ENCODE measurements at places on chromosomes 11 and 22.

GRCh38 chr11:83004746-83005556 is 66.7 kb downstream of the RAB30 start:
- no peak for DNase-seq

DNA sequence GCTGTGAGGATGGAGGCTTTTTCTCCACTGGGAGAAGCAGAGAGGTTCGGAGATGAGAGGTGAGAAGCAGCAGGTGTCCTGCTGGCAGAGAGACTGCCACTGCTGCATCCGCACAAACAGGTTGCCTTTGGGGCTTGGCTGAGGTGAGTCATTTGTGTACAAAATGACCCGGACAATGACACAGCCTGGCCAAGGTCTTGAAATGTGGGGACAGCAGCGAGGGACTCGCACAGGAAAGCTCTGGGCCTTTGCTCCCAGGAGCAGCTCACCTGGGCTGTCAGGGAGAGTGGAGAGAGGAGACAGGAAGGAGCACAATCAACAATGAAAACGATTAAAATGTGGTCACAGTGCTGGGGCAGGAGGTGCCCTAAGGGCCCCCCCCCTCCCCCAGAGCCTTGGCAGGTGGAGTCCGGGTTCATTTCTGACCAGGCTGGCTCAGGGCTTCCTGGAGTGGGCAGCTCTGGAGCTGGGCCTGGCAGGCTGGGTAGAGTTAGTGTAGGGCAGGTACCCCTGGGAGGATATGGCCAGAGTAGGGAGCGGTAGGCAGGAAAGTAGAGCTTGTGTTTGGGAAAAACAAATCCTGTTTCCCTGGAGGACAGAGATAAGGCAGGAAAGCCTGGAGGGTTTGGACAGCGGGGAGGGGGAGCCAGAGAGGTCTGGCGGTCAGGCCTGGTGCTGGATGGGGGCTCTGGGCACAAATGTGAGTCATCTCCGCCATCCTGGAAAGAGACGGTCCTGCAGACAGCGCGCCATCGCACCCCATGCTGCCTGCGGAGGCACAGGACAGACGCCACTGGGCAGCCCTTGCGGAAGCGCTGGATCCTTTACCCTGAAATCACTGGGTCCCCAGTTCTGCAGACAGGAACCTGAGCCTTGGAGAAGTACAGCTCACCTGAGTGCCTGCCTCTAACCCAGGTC is 37.8 kb upstream of the CELSR1 start:
- no peak for DNase-seq

DNA sequence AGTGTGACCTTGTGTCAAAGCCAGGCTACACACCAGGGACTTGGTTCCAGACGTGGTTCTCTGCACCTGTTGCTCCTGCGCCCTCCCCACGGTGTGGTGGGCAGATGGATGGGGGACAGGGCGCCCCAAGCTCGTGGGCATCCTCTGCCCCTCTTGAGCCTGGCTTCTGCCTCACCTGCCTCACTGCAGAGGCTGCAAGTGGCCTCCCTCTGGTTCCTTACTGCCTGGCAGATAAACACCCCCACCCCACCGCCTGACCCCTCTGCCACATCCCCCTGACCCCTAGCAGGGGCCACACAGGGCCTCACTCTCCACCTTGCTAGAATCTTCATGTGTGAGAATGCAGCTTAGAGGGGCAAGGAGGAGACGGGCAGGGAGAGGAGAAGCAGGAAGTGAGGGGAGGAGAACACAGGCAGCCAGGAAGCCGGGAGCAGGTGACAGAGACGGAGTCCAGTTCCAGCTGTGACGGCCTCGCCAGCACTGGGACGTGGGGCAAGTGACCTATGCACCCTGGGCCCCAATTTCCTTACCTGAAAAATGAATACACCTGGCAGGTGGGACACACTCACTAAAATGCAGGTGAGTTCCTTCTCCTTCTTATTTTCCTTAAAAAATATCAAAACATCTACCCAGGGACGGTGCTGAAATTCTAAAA is 178.3 kb downstream of the EFCAB6 start:
- DNase-seq: no peak

DNA sequence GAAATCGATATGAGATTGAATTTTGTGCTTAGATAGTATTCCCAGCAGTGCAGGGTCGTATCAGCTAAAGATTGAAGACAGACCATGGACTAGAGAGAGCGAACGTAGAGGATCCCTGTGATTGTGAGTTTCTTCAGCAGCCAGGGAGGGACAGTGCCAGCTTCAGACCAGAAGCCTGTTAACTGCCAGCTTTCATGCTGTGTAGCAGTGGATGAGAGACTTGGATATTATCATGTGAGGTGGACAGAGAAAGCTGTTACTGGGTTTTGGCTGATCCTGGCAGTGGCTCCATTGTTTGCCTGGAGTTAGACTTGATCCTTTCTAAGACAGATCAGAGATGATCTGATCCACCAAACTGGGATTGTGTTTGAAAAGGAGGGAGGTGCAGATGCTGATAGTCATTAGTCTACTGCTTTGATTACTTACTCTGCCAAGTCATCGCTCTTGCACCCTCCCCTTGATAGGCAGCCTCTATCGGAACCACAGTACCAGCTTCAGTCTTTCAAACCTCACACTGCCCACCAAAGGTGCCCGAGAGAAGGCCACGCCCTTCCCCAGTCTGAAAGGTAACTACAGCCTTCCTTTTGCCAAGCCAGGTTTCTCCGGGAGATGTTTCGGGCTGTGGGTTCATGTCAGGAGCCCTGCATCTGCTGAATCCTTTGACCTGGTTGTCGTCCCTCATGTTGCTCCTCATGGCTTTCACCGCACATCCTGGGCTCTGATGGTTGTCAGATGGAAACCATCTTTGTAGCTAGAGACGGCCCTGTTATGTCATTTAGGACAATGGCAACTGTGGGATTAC is 16.2 kb downstream of the MADD start:
- no peak for DNase-seq

GRCh38 chr11:1545432-1545831 is 26.6 kb downstream of the DUSP8 start:
- no peak for DNase-seq

DNA sequence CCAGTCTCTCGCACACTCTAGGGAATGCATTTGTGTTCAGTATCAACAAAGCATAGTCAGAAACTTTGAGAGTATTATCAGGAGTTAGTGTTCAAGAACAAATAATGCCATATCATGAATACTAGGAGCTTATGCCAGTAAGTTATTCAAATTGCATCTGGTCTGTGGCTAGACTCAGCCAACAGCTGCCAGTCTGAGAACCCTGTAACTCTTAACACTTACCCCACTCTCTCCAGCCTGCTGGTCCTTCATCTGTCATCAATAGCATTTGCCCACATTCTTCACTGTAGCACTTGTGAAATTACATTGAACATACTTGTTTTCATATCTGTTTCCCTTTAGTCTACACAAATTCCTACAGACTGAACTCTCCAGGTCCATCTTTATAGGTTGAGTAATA is 1157.5 kb upstream of the RAG2 start:
- DNase-seq: no peak

GRCh38 chr11:104997288-104997687 is 25.7 kb downstream of the CASP5 start:
- DNase-seq: no peak

- no peak for DNase-seq
Measured at GRCh38 chr11:1691026-1691877, 5.7 kb upstream of the KRTAP5-6 start.

GRCh38 chr11:18853086-18853720 is 61.6 kb upstream of the PTPN5 start:
- no peak for DNase-seq

DNA sequence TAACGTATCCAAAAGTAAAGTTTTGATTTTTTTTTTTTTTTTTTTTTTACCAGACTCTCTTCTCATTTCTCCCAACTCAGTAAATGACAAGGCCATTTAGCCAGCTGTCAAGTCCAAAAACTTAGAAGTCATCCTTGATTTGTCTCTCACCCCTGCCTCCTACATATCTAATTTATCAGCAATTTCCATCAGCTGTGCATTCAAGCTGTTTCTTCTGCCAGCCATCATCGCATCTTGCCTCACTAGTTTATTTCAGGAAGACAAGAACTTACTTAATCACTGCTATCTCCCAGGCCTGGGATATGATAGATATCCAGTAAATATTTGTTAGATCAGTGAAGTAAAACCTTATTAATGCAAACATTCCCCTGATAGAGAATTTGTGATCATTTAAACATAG is 47.6 kb downstream of the SCGB1A1 start:
- no peak for DNase-seq

GRCh38 chr11:14366936-14367335 is 8.0 kb upstream of the RRAS2 start:
- DNase-seq: no peak

- DNase-seq: no peak
Measured at GRCh38 chr22:28716686-28717085, 24.9 kb downstream of the CHEK2 start.

DNA sequence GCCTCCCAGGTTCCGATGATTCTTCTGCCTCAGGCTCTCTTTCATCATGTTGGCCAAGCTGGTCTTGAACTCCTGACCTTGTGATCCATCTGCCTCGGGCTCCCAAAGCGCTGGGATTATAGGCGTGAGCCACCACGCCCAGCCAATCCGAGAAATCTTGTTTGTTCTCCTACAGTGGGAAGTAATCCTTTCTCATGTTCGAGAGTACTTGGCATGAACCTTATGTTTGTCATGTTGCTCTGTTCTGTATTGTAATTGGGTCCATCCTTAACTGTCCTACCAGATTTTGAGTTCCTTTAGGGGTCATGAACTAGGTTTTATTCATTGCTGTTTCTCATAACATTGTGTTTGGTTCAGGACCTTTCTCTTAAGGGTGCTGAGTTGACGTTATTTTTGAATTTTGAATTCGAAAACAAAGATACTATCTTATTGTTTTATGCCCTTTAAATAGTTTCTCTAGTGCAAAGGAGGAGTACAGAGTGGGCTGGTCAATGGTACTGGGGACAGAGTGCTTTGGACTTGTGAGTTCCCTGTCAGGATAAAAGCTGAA is 113.4 kb upstream of the RRM1 start:
- DNase-seq: no peak

DNA sequence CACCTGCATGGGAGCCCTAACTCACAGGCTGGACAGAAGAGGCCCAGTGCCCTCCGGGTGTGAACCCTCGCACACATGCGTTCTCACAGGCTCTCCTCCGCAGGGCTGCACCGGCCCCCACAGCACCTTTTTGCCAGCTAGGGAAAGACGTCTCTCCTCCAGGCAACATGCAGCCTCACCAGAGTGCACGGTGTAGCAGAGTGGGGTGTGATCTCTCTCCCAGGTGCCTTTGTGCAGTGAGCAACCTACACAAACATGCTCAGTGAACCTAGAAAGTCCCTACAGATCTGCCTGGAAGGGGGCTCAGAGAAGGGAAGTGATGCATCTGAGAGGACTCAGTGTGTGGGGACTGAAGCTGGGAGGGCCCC is 3.7 kb upstream of the CARNS1 start:
- no peak for DNase-seq

GRCh38 chr11:13128354-13128753 is 119.2 kb downstream of the RASSF10 start:
- DNase-seq: no peak

GRCh38 chr11:74592063-74592440 is 330 bp upstream of the POLD3 start:
- DNase-seq: no peak

DNA sequence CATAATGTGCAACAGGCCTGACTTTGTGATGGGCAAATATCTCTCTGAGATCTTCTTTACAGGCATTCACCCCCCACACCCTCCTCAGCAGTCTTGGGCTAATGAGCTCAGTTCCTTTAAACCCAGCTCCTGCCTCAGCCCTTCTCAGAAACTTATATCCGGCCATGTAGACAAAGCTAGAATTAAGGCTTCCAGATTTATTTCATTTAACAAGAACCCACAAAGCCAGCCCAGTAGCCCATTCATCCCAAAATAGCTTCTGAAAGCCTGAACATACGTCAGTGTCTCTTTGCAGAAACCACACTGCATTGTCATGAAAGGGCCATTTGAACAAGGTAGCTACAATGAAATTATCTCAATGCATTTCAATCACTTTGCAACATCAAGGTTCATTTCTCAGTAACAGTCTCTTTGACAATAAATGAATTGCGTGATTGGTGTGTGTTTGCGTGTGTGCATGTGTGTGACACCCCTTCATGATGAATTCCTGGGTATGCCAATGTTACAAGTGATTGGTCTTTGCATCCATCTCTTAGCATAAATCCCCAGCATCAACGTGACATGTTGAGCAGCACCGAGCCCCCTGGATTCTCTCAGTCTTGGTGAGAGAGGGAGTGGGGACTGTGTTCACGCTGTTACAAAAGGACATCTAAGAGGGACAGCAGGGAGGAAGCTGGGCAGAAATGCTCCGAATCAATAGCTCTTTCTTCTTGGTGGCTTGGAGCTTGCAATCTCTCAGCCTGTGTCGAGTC is 299.6 kb downstream of the KIRREL3 start:
- DNase-seq: no peak

- no peak for DNase-seq
Measured at GRCh38 chr11:126840201-126840886, 160.2 kb downstream of the KIRREL3 start.

All from stimulated activated CD8-positive, alpha-beta memory T cell treated with anti-CD3 and anti-CD28 coated beads, Interleukin-7, amount 100 ng/mL, for 1 hour (primary cell).